DMS79 (cell line): ENCODE measurements at places on chromosomes 16 and 17.

DNA sequence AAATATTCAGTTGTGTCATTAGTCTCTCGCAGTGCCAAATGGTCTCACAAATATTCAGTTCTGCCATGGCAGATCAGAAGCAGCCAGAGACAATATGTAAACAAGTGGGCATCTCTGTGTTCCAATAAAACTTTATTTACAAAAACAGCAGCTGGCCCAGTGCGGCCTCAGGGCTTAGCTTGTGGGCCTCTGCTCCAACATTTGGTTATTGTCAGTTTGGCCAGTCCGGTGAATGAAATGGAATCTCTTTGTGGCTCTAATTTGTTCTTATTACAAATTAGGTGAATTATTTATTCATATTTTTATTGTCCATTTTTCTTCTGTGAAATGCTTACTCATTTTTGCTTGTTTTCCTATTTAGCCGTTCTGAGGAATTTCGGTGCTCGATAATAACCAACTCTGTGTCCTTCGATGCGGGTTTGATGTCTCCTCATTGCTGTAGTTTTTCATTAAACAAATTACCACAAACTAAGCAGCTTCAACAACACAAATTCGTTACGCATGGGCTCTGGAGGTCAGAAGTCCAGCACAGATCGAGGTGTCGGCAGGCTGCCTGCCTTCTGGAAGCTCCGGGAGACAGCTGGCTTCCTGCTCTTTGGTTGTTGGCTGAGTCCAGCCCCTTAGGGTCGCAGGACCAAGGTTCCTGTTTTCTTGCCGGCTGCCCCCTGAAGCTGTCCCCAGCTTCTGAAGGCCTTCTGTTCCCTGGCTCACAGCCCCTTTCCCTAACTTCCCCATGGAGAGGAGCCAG, 4.1 kb upstream of the SLC38A10 start:
- DNase-seq = no peak

DNA sequence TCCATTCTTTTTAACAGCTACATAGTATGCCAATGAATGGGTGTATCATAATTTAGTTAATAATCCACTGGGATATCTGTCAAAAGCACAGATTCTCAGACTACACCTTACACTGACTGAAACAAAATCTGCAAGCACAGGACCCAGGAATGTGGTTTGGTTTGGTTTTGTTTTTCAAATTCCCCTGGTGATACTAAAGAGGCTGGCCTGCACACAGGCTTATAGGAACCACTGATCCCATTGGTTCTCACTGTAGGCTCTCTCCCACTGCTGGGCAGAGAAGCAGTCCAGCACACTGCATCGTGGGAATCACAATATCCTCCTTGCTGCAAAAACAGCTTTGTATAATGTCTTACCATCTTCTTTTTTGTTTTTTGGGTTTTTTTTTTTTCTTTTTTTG, 67.1 kb downstream of the TEX14 start:
- DNase-seq = no peak

- DNase-seq = no peak
Observed at GRCh38 chr17:2995886-2996809, 67.3 kb downstream of the OR1D5 start.

DNA sequence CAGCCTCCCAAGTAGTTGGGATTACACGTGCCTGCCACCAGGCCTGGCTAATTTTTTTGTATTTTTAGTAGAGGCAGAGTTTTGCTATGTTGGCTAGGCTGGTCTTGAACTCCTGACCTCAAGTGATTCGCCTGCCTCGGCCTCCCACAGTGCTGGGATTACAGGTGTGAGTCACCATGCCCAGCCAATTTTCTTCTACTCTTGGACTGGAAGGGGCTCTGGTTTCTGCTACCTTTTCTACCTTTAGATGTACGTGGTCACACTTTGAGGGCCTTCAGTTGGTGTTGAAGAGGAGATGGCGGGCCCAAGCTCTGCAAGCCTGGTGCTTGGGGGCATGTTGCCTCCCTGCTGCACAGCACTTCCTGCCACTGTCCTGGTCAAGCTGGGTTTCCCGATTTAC, 173.6 kb downstream of the PRKCA start:
- DNase-seq = no peak

DNA sequence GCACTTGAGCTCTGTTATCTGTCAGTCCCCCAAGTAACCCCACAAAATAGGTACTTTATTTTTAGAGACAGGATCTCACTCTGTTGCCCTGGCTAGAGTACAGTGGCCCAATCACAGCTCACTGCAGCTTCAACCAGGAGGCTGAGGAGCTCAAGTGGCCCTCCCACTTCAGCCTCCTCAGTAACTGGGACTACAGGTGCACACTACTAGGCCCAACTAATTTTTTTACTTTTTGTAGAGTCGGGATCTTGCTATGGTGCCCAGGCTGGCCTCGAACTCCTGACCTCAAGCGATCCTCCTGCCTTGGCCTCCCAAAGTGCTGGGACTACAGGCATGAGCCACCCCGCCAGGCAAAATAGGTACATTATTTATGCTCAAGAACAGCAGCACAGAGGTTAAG, 99.6 kb downstream of the MGAT5B start:
- DNase-seq = no peak

GRCh38 chr16:24721830-24722238, 7.6 kb upstream of the TNRC6A start:
- no peak for DNase-seq

GRCh38 chr17:12046786-12047185, 26.1 kb downstream of the MAP2K4 start:
- DNase-seq = no peak

DNA sequence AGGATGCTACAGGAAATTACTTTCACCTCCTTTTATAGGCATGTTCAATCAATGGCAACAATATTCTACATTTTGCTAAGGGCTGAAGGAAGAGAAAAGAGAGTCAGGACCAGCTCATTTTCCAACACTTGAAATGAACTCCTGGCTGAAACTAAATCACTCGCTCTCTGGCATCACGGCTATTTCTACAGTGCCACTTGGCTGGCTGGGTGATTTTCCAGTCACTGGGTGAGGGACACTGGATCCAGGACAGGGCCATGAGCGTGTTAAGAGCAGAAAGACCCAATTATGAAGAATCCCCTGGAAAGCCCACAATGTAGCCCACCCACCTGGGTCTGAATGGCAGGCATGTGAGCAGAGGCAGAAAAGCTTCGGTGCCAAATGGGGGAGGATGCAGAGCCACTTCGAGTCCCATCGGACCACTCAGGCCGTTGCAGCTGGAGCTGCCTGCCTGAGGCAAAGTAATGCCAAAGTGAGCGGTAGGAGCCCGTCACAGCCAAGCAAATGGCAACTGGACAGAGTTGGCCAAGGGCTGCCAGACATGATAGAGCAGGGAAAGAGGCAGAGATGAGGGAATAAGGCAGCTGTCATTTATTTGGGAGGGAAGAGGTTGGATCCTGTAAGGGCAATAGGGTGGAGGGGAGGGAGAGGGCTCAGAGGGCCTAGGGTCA, 246.2 kb downstream of the STX8 start:
- DNase-seq = no peak

GRCh38 chr16:3401719-3402397, 843 bp downstream of the ZNF174 start:
- DNase-seq = no peak

GRCh38 chr17:57999496-58000017, 7.5 kb downstream of the SRSF1 start:
- peak; percentile 32 for DNase-seq

DNA sequence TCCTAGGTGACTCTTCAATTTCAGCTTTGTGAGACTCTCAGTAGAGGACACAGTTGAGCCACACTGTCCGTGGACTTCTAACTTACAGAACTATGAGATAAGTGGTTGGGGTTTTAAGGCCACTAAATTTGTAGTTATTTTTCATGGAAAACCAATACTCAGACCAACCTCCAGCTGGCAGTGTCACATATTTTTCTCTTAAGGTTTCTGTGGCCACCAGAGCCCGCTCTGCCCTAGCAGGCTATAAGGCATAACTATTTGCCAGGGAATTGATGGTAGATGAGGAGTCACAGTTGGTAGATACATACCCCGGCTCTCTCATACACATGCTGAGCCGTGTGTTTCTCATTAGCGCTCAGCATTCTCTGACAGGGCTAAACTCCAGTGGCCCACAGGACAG, 336.8 kb upstream of the MON1B start:
- DNase-seq = no peak

GRCh38 chr17:79338604-79339003, 264.0 kb downstream of the ENGASE start:
- DNase-seq = no peak

- DNase-seq = peak; percentile 21
Observed at GRCh38 chr16:4319454-4320421, 3.9 kb downstream of the GLIS2 start.

GRCh38 chr17:15513058-15513791, 45.8 kb upstream of the CDRT4 start:
- DNase-seq = no peak

DNA sequence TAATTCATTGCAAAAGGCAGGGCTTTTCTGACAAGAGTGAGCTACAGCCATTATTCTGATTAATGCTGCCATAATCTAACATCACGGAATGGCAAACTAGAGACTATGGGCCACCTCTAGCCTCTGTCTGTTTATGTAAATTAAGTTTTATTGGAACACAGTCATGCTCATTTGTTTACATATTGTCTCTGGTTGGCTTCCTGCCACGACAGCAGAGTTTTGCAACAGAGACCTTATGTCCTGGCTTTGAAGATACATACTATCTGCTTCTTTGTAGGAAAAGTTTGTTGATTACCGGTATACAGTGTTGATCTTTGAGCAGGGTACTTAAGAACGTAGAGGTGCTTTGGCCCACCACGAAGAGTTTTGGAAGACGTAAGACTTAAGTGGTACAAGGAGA, 715.9 kb upstream of the RBFOX1 start:
- no peak for DNase-seq

DNA sequence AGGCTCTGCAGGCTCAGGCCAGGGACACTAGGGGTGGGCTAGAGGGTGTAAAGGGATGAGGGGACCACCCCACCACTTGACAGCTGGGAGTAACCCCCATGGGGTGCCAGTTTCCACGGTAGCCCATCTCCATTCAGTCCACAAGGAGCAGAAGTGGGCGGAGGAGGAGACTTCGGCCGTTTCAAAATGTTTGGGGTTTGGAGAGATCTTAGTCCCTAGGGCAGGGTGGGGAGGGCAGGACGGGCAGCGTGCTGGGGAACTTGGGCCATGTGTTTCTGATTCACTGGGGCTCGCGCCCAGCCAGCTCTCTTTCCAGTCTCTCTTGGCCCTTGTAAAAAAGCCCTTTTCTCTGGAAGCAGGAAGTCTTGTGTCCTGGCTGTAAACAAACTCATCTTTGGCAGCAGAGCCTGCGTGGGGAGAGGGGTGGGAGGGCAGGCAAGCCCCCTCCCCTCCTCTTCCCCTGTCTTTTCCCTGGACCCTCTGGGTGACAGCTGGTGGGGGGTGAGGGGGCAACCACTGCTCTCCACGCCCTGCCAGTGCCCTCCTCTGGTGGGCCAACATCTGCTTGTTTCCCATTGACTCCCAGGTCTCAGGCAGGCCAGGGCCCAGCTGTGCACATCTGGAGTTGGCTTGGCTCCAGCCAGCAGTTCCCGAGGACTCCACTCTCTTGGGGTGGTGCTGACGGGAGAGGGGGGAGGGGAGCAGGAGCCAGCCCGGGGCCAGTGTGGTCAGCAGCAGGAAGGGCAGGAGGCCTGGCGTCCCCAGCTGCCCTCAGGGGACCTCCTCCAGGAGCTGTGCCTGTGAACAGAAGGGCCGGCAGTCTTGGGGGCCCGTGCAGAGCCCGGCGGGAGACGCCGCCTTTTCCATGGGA, 8.1 kb downstream of the CYGB start:
- no peak for DNase-seq

DNA sequence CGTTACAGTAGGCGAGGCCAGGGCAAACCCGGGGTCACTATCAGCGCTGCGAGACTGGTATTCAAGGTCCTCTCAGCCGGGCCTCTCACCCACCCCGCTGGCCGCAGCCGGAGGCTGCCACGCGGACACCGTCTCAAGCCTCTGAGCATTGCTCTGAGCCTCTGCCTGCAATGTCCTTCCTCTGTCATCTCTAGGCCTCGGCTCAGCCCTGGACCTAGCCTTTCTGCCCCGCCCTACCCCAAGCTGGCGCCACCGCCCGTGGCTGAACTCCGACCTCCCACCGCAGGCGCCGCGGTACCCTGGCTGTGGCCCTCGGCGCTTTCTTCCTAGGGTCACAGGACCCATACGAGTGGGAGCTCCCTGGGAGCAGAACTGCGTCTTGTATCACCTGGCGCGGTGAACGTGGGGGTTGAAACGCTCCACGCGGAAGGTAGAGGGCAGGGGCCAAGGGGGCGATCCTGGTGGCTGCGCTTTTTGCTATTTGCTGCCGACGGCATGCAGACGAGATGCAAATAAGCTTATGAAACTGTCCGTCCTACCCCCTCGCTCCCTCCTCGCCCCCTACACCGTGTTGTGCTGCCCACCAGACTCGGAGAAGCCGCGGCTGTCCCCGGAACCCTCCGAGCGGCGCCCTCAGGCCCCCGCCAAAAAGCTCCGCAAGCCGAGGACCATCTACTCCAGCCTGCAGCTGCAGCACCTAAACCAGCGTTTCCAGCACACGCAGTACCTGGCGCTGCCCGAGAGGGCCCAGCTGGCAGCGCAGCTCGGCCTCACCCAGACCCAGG, 3.7 kb downstream of the DLX4 start:
- no peak for DNase-seq

- DNase-seq = no peak
Observed at GRCh38 chr16:78929841-78930240, 670.7 kb downstream of the MAF start.

DNA sequence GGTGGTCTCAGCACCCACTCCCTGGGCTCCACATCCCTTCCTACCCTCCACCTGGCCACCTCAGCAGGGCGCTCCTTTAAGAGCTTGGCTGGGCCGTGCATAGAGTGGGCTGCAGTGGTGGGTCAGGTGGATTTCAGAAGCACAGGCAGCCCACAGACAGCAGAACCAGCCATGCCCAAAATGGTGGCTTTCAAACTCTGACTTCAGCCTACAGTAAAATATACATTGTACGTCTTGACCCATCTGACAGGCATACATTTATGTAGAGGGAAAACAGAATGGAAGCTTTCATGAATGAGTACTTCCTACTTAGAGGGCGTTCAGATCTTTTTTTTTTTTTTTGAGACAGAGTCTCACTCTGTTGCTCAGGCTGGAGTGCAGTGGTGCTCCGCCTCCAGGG, 26.0 kb upstream of the LASP1NB start:
- DNase-seq = no peak

DNA sequence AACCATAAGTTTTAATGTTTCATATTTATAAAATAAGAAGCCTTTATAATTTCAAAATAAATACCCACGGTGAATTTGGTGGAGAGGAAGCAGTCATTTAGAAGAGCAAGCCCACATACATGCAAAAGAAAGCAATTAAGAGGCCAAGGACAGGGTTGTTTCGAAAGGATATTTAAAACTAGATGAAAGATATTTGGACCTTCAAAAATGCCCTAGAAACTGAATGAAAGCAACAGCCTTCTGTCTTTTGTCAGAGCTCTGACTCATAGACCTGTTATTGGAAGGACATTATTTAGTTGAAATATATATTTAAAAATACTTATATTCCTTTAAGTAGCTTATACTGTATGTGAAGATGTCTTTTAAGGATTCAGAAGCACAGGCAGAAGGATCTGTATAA, 8.6 kb upstream of the METTL9 start:
- no peak for DNase-seq

GRCh38 chr17:49687878-49688491, 10.1 kb upstream of the SPOP start:
- DNase-seq = no peak

- no peak for DNase-seq
Observed at GRCh38 chr17:75341784-75342486, 52.7 kb upstream of the SLC25A19 start.

GRCh38 chr16:84754353-84754856, 54.6 kb downstream of the USP10 start:
- DNase-seq = no peak
